Tongue (tissue), 3 donors: ENCODE measurements at places on chromosomes 7 and 10. TPM values are rescaled to one million over a fixed set of nuclear protein-coding genes. Genes with fewer than 3 reads are reported as not detected.

DNA sequence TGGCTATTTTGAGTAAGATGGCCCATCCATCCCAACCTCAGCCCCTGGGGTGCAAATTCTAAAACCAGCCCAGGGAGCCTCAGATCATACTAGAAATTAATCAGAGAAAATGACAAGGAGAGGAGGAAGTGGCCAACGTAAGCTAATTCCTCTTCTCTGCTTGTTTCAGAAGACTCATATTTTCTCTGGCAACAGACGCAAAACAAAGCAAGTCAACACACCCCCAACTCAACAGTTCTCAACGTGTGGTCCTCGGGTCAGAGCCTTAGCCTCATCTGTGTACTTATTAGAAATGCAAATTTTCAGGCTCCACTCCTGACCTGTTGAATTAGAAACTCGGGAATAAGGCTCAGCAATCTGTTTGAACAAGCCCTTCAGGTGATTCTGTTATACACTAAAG, 413.9 kb upstream of the AUTS2 start:
- DNase-seq = no peak

- DNase-seq = no peak
Observed at GRCh38 chr7:84524714-84525694, 330.4 kb upstream of the SEMA3A start.

GRCh38 chr10:33947544-33947943, 613.1 kb upstream of the NRP1 start:
- no peak for DNase-seq

Gene NKX2-3
- 6.2 TPM for total RNA-seq

Gene ANK3
- 148 TPM for total RNA-seq

Gene HOXA2
- total RNA-seq = not detected
